Tibial nerve (tissue), 4 donors: ENCODE measurements at places on chromosomes 2 and 18.

GRCh38 chr2:143779021-143779420 lies 649.8 kb downstream of the ARHGAP15 start:
- DNase-seq: no peak
- no peak overlapping the region for H3K27ac ChIP-seq
- no peaks in the 10 kb centered on the region for H3K27me3 ChIP-seq
- no peaks in the 10 kb centered on the region for H3K36me3 ChIP-seq

DNA sequence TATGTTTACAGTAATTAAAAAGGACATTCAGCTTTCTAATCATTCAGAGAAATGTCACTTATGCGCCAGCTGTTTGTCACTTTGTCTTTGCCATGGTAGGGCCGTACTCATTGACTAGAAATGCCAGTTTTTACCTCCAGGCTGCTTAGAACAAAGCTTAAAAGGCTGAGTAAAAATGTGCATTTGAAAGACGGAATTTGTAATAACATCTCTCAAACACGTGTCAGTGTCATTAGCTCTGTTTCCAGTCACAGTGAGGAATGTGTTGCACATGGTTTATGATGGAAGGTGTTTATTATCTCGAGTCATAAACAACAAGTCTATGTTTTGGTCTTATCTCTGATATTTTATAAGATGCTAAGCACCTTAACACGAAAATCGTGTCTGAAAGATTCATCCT lies 118.2 kb downstream of the SNTG2 start:
- no peak for DNase-seq
- no peak overlapping the region for H3K27ac ChIP-seq
- no peaks in the 10 kb centered on the region for H3K4me1 ChIP-seq
- no peak overlapping the region for H3K4me3 ChIP-seq
- no peaks in the 10 kb centered on the region for H3K36me3 ChIP-seq

DNA sequence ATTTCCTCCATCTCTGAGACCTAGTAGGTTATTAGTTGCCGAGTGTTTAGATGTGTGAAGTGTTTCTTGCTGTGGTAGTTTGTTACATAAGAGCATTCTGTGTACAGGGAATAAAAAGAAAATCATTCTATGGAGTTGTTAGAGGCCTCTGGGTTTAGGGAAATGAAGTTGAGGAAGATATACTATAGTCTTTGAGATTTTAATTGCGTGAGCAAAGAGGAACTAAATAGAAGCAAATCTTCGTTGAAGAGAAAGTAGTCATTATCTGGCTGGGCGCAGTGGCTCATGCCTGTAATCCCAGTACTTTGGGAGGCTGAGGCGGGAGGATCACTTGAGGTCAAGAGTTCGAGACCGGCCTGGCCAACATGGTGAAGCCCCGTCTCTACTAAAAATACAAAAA lies 19.0 kb downstream of the USP39 start:
- H3K27me3 ChIP-seq: no peaks in the 10 kb centered on the region
- H3K36me3 ChIP-seq: peaks cover 30% of the 10 kb centered on the region
- no peak for DNase-seq
- no peak overlapping the region for H3K4me3 ChIP-seq

GRCh38 chr2:237865623-237866041 lies 6.2 kb downstream of the RAMP1 start:
- DNase-seq: no peak
- H3K4me3 ChIP-seq: no peak overlapping the region
- no peaks in the 10 kb centered on the region for H3K4me1 ChIP-seq
- peaks cover 10% of the 10 kb centered on the region for H3K27me3 ChIP-seq

GRCh38 chr2:232465061-232465460 lies 9.1 kb downstream of the ALPI start:
- no peaks in the 10 kb centered on the region for H3K4me1 ChIP-seq
- no peak overlapping the region for H3K4me3 ChIP-seq
- H3K27ac ChIP-seq: no peak overlapping the region
- no peaks in the 10 kb centered on the region for H3K27me3 ChIP-seq
- H3K36me3 ChIP-seq: no peaks in the 10 kb centered on the region
- DNase-seq: no peak
